ENCODE measurements at places on chromosomes 4 and X.

- no peak for DNase-seq
These were observed 960 bp upstream of the IL1RAPL1 start for GRCh38 chrX:28586286-28586685.

DNA sequence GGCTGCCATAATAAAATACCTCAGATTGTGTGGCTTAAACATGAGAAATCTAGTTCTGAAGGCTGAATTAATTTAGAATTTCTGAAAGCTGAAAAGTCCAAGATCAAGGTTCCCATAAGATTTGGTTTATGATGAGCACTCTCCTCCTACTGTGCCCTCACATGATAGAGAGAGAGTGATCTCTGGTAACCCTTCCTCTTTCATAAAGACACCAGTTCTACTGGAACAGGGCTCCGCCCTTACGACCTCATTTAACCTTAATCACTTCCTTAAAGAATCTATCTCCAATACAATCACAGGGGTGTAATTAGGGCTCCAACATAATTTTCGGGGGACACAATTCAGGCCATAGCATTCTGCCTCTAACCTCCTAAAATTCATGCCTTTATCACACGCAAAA is 194.0 kb upstream of the MAB21L2 start:
- DNase-seq = no peak

DNA sequence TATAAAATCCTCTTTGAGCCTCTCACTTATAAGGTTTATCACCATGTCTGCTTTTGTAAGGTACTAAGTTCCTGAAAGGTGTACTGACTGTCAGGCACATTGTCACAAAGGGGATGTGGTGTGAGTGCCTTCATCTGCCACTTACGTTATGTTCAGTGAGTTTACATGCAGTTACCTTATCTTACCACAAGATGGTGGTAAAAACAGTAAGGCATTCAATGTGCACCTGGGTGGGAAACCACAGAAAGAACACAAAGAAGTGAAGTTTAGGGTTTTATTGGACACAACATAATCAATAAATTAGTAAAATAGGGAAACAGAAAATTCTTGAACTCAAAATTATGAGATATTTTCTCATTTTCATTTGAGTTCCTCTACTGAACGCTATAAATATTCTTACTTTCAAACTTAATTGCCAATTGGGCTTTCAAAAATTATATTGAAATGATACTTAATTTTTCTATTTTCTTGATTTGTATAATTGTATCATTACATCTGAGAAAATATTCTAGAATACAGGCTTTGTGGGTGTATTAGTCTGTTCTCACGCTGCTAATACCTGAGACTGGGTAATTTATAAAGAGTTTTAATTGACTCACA is 650.8 kb downstream of the PCDH7 start:
- no peak for DNase-seq

DNA sequence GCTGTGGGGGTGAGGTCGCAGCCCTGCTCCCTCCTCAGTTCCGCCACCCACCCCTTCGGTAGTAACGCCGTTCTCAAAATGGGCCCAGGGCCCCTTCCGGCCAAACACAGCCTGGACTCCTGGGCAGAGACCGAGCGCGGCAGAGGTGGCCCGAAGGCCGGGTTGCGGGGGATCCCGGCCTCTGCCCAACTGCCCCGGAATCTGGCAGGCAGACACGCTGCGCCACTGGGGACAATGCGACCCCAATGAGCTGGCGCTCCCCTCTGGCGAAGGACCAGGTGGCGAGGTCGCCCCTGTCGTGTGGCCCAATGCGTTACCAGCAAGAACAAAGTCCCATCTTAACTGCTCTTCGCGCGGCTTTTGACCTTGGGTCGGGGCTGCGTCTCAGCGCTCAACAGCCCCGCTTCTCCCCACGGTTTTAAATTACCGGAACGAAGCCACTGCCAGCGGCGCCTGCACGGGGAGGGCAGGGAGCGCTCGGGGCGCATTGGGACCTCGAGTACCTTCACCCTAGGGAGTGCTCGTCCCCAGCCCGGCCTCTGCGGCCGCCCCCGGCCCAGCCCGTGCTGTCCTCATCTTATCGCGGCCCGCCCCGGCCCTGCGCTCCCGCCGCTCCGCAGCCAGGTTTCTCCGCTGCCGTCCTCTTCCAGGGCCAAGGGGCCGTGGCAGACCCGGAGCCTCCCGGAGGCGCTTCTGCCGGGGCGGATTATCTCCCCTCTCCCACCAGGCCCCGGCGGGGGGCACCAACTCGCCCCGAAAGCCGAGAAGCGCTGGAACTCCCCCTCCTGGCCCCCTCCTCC is 22.2 kb upstream of the HMX1 start:
- no peak for DNase-seq

DNA sequence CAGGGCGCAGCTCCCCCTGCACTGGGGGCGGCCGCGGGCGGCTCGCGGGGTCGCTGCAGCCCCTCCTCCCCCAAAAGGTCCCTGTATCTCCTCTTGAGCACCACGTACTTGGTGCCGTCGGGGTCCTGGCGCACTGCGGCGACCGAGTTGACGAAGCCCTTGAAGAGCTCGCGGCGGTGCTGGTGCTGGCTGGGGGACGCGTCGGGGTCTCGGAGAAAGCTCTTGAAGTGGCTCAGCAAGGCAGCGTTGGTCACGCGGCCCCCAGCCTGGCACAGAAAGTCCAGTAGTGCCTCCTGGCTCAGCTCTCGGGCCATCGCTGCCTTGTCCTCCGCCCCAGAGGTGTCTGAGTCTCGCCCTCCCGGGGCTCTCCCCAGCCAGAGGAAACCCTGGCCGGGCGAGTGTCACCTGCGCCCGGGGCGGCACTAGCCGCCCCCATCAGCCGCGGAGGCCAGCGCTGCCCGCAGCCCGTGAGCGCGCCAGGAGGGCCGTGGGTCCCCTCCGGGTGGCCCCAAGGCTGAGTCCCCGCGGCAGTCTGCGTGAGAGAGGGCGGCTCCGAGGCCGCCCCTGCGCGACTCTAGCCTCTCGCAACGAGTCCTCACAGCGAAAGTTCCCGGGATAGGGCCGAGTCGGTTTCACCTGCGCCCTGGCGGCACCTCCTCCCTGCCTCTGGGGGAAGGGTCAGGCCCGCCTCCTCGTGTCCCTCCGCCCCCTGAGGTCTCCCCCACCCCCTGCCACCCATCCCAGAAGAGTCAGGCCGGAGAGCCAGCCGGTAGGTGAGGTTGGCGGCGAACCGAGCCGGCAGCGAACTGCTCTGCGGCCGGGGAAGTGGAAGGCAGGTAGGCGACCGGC is at the start of gene SOWAHB:
TSS of gene SOWAHB (minus strand) at position 609 of the 849 bp plus-strand sequence. CDS start at position 314, 295 bp downstream.
- peak; percentile 95 for DNase-seq

- DNase-seq = no peak
These were observed 97.5 kb upstream of the STOX2 start for GRCh38 chr4:183807420-183808096.

DNA sequence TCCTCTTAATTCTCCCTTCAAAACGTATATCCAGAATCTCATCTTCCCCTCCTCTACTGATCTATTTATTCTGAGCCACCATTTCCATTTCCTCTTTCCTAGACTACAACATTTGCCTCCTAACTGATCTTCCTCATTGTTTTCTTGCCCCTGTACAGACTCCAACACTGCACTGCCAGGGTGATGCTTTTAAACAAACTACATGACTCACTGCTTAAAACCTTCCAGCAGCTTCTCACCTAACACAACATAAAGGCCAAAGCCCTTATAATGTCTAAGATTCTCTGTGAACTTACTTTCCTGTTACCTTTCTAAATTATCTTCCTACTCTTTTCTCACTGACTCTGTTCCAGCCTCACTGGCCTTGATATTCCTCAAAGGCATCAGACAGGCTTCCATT is 161.0 kb upstream of the HS3ST1 start:
- no peak for DNase-seq

All from pancreas (tissue), 10 donors.